NCI-H446 (cell line): ENCODE measurements at places on chromosomes 13 and 19.
A peak's percentile ranks its signal among the peaks of the same experiment; 100 is the strongest.

DNA sequence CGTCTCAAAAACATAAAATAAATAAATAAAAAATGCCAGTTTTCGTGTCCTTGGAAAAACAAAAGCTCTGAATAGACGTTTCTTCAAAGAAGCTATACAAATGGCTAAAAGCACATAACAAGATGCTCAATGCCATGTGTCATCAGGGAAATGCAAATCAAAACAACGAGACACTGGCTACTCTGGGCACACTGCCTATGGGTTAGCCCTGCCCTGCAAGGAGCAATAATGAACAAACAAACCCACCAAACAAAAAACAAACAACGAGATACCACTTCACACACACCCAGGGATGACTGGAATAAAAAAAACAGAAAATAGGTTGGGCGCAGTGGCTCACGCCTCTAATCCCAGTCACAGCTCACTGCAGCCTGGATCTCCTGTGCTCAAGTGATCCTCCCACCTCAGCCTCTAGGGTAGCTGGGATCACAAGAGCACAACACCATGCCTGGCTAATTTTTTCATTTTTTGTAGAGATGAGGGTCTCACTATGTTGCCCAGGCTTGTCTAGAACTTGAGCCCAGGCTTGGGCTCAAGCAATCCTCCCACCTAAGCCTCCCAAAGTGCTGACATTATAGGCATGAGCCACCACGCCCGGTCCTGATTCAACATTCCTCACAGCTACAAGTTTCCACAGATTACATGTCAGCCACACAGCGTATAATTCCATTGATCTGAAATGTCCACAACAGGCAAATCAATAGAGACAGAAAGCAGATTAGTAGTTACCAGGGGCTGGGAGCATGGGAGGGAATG lies 15.5 kb upstream of the ISYNA1 start:
- no peak for DNase-seq

DNA sequence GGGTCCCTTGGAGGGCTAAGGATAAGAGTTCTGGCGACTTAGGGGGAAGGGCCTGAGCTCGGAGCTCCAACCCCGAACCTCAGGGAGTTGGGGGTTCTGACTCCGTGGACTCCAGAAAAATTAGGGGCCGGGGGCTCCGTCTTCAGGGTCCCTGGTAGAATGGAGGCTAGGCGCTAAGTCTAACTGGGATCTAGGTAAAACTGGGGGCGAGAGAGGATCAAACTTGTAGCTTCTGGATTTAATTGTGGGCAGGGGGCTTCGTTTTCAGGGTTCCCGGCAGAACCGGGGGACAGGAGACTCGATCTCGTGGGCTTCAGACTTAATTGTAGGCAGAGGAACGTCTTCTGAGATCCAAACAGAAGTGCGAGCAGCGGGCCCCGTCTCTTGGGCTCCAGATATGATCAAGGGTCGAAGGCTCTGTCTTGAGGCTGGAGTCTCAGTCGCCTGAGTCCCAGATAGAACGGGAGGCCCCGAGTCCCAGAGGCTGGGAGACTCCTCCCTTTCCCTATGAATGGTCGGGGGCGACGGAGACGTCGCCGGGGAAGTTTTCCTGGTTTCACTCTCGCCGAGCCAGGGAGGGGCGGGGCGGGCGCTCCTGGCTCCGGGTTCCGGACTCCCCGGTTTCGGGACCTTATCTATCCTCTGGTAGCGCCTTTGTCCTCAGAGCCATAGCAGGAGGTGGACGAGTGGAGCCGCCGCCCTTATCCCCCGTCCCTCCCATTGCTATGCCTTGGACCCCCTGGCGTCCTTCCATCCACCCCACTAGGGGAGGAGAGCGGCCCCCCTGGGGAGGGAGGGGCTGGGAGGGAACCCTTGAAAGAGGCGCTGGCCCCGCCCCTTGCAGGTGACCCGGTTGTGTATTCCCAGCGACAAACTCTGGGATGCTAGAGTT lies 1.3 kb downstream of the NECTIN2 start:
- DNase-seq, result no peak

- no peak for DNase-seq
Measured at GRCh38 chr19:55304279-55304978, 20.6 kb downstream of the BRSK1 start.

- DNase-seq, result no peak
Measured at GRCh38 chr19:27776020-27776419, 1436.9 kb downstream of the UQCRFS1 start.

- no peak for DNase-seq
Measured at GRCh38 chr13:29830000-29830399, 20.4 kb downstream of the UBL3 start.

GRCh38 chr19:13623716-13624710 lies 117.7 kb upstream of the CACNA1A start:
- DNase-seq, result no peak

GRCh38 chr19:9835507-9835949 lies 410 bp downstream of the PIN1 start:
- no peak for DNase-seq

- DNase-seq, result no peak
Measured at GRCh38 chr13:33560726-33561125, 257.2 kb upstream of the RFC3 start.

GRCh38 chr19:3270902-3271301 lies 46.4 kb downstream of the CELF5 start:
- peak; percentile 78 for DNase-seq

- DNase-seq, result peak; percentile 21
Measured at GRCh38 chr13:24997367-24997967, 98.5 kb upstream of the PABPC3 start.

DNA sequence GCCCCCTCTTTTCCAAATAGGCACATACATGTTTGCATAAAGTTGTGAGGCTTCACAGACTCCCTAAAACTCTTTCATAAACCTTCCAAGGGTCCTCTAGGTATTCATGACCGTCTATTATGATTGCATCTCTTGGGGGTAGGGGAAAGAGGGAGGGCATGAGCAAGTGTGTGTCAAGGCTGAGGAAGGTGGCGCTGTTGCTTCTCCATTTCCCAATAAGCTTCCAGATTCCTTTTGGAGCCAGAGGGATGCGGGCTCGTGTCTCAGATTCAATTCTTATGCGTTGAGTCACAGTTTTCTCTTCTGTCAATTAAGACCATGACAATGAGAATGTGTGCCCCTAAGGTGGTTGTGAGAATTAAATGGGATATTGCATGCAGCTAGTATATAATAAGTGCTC lies 51.0 kb upstream of the CYP2A7 start:
- no peak for DNase-seq

GRCh38 chr19:32427536-32427935 lies 22.0 kb downstream of the DPY19L3 start:
- peak; percentile 71 for DNase-seq

DNA sequence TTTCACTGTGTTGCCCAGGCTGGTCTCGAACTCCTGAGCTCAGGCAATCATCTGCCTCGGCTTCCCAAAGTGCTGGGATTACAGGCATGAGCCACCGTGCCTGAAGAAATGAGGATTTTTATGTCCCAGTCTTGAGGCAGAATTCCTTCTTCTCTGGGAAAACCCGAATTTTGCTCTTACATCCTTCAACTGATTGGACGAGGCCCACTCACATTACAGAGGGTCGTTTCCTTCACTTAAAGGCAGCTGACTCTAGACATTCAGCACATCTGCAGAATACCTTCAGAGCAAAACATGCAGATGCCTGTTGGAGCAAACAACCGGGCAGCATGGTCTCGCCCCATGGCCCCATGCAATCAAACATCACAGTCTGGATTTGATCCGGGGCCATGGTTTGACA lies 36.3 kb upstream of the NFIC start:
- no peak for DNase-seq

DNA sequence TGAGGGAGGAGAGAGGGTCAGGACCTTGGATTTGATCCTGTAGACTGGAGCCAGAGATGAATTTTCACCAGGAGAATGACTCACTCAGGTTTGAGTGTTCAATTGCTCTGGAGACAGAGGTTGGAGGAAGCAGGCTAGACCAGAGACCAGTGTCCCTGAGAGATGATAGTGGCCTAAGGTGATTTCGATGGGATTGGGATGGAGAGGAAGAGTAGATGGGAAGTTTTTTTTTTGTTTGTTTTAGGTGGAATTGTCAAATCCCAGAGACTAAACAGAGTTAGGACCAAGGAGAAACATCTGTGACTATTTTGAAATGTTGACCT lies 2.3 kb downstream of the CEBPG start:
- DNase-seq, result no peak

DNA sequence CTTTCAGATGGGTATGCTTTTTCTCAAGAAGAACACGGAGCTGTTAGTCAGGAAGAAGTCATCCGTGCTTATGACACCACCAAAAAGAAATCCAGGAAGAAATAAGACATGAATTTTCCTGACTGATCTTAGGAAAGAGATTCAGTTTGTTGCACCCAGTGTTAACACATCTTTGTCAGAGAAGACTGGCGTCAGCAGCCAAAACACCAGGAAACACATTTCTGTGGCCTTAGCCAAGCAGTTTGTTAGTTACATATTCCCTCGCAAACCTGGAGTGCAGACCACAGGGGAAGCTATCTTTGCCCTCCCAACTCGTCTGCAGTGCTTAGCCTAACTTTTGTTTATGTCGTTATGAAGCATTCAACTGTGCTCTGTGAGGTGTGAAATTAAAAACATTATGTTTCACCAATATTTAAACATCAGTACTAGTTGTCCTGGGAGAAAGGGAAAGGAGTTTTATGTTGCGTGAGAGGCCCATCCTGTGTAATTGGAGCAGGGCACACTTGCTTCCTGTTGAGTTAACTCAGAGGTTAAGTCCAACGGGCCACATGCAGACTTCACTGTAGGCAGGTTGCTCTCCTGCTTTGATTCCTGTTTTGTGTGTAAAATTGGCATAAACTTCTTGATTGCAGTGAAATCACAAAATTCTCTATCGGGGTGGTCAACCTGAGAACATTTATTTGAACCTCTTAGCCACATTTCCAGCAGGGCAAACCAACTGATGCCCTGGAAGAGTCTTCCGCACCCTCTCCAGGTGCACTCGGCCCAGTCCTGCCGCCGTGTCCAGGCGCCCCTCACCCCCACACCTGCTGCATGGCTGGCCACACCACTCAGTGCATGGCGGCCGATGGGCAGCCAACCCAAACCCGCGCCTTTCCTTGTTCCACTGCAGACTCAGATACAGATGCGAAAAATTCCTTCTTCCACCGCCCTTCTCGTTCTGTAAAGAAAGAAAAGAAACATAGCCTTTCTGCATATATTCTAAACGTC lies 31.6 kb downstream of the SHISA2 start:
- DNase-seq, result no peak

DNA sequence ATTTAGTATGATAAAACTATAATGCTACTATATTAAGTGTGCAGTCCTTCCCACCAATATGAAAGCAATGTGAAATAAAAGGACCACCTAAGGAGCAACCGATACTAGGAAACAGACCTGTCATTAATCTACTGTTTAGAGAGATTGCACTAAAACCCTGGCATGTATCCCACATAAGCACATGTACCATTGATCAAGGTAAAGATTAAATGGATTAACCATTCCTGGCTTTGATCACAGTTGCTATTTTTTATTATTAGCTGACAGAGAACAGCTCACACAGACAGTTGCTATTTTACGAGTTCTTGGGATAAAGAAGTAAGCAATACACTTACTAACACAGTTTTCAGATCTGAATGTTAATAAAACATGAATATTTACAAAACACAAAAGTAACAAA lies 57.7 kb upstream of the ZDHHC20 start:
- DNase-seq, result no peak

DNA sequence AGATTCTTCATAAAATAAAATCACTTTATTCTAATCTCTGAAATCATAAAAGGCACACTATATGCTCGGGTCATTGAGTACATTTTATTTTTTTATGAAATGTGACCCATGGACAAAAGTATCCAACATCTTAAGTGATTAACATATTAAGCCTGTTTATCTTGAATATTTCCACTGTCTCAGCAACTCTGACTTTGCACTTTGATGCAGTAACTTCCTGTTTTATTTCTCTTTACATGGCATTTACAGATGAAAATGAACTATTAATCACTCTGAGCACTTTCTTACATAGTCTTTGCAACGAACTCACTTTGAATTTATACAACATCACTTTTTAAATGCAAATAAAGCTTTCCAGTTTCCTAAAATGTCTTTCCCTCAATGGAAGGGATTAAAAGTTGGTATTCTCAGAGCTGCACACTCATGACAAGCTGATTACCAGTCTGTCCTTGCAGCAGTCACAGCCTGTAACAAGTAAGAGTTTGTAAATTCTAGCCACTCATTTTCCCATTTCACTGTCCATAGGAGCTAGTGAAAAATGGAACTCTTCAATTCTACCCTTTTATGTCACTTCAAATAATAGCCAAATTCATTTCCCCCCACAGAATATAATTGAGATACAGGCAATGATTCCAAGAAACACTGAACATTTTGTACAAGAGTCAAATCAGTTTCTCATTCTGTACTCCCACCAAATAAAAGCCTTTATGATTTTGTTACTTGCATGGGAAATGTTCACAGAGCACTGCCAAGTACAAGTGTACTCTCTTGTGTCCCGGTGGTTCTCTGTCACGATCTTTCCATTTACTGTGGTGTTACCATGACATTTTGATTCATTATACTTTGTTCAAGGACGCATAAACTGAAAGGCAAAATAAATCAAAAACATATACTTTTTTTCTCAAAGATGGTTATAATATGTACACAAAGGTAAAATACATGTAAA lies 1968.9 kb downstream of the PCDH9 start:
- DNase-seq, result no peak

GRCh38 chr13:21826214-21827015 lies 155.5 kb downstream of the FGF9 start:
- no peak for DNase-seq

GRCh38 chr13:45120967-45121831 lies 889 bp downstream of the GTF2F2 start:
- no peak for DNase-seq

DNA sequence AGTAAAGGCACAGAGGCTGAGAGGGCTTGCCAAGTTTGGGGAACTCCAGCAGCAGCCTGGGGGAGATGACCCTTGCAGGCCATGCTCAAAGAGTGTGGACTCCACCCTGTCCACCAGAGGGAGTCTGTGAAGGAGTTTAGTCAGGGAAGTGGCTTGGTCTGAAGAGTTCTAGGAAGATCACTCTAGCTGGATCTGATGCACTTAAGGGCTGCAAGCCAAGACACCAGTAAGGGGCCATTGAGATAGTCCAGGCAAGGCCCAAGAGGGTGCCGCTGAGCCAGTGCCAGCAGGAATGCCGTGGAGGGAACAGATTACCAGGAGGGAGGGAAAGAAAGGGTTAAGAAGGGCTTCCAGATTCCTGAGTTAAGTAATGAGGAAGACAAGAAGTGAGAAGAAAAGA lies 68.7 kb downstream of the ZAR1L start:
- DNase-seq, result peak; percentile 76

GRCh38 chr19:46133101-46133627 lies 8.7 kb upstream of the IGFL3 start:
- DNase-seq, result peak; percentile 56
